Mammary microvascular endothelial cell (primary cell): ENCODE measurements at places on chromosomes 3 and 15. TPM values are rescaled to one million over a fixed set of nuclear protein-coding genes. Genes with fewer than 3 reads are reported as not detected.

Gene KLHL40
- total RNA-seq: not detected in 2 replicates

Gene CNTN6
- total RNA-seq: not detected in 2 replicates

Gene RETNLB
- not detected in 2 replicates for total RNA-seq

Gene PARP15
- total RNA-seq: 0.94 and 1.1 TPM in 2 replicates

Gene CFAP20DC
- 2.4 and 3.3 TPM in 2 replicates for total RNA-seq

Gene COL6A5
- not detected in 2 replicates for total RNA-seq

Gene TM6SF1
- total RNA-seq: 20.3 and 24.1 TPM in 2 replicates

Gene AGTR1
- not detected in 2 replicates for total RNA-seq

Gene GOLIM4
- total RNA-seq: 34.4 and 40.7 TPM in 2 replicates

Gene FAM81A
- 0.20 and 0.44 TPM in 2 replicates for total RNA-seq

Gene GHSR
- not detected in 2 replicates for total RNA-seq

Gene IL16
- 1.3 and 2.1 TPM in 2 replicates for total RNA-seq

Gene SMCO1
- not detected in 2 replicates for total RNA-seq

Gene MESD
- total RNA-seq: 21.7 and 23.4 TPM in 2 replicates

Gene TRA2B
- 120 and 145 TPM in 2 replicates for total RNA-seq

Gene WDR48
- 18.1 and 21.2 TPM in 2 replicates for total RNA-seq

Gene SV2B
- 1.3 and 1.7 TPM in 2 replicates for total RNA-seq

Gene CYP1A1
- total RNA-seq: 30.3 and 34.7 TPM in 2 replicates

Gene FANCI
- total RNA-seq: 33.8 and 37.7 TPM in 2 replicates

Gene CTXN2
- total RNA-seq: not detected in 2 replicates

Gene SLC41A3
- total RNA-seq: 38.0 and 40.8 TPM in 2 replicates

Gene SCN5A
- total RNA-seq: 5.5 and 8.4 TPM in 2 replicates

Gene SKOR1
- not detected in 2 replicates for total RNA-seq

Gene MESP1
- 0.34 and 1.1 TPM in 2 replicates for total RNA-seq

Gene SPESP1
- total RNA-seq: 4.3 and 5.6 TPM in 2 replicates

Gene ARPIN
- total RNA-seq: 11.8 and 12.8 TPM in 2 replicates

Gene SPATA12
- 0.13 and 0.15 TPM in 2 replicates for total RNA-seq

Gene ITIH1
- not detected in 2 replicates for total RNA-seq

Gene BFSP2
- not detected in 2 replicates for total RNA-seq

Gene ZDHHC19
- total RNA-seq: not detected in 2 replicates
